ENCODE measurements at places on chromosomes 7 and 10. TPM values are rescaled to one million over a fixed set of nuclear protein-coding genes. Genes with fewer than 3 reads are reported as not detected.

SEMA3A gene
- total RNA-seq, result 11.6 TPM

DNA sequence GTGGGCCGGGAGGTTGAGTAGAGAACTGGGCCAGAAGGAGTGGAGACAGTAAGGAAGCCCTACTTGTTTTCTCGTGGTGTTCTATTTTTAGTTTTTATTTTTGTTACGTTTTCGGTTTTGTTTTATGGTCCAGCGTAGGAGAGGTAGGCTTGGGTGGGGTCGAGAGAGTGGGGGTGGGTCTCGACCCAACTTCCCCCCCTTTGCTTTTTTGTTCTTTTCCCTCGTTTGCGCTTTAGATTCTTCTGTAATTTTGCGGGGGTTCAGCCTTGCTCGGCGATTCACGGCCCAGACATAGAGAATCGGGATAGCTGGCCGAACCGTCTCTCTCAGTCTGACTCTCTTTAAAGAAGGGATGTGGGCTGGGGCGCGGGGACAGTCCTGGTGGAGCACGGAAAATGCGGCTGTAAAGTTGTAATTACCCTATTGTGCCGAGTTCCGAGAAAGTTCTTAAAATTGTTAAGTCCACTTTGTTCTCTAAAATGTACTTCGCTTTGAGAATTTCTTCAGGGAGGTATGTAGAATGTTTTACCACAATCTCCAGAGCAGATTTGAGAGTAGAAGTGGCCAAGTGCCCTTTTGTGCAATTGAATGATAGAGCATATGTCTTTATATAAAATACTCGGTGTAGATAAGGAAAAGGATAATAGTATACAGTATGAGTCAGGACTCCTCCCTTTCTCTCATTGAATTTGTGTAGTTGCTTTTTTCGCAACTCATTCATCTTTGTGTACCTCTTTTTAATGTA lies 816 bp downstream of the DMTF1 start:
- DNase-seq, result peak; percentile 29

DNA sequence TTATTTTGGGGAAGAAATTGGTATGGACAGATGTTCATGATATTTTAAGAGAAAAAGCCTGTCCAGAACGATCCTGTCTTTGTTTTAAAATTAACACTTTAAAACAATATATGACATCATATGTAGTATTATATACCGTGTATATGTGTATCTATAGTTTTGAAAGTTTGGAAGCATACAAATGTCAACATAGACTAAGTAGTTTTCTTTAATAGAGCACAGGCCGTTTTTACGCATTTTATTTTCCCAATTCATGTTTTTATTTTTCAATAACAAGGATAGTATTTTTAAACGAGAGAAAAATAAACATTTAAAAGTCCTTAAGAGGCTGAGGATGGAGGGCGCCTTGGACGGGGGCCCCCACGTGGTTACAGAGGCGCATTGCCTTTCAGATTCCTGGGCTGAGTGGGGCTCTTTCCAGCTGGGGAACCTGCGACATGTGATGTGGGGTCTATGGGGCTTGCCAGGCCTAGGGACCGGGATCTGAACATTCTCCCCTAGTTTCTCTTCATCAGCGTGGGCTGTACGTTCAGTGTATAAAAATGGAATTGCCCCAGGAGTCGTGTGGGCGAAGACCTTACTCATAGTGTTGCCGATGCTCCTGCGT lies 127.8 kb upstream of the ZNF746 start:
- no peak for DNase-seq

DNA sequence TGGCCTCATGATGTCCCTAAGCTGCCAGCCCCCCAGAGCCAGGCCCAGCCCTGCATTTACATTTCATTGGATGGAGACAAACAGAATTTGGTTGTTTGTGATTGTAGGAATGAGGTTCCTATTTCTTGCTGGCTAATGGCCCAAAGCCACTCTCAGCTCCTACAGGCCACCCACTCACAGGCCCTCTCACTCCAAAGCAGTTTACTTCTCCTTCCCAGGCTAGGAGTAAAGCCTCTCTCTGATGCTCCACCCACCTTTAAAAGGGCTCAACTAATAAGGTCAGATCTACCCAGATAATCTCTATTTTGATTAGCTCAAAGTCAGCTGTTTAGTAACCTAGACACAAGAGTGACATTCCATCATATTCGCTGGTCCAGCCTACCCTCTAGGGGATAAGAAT lies 11.2 kb upstream of the CUZD1 start:
- no peak for DNase-seq

- no peak for DNase-seq
Measured at GRCh38 chr10:3228629-3228945, 56.0 kb upstream of the PITRM1 start.
